Caco-2 (cell line): ENCODE measurements at places on chromosomes 3 and 15.

GRCh38 chr3:114194750-114195149 is 15.9 kb upstream of the DRD3 start:
- no peak for DNase-seq

- no peak for DNase-seq
These were observed 105.5 kb downstream of the STRIT1 start for GRCh38 chr3:155188031-155188430.

- no peak for DNase-seq
These were observed 35.4 kb upstream of the KCNMB3 start for GRCh38 chr3:179286331-179286730.

GRCh38 chr3:108234387-108234957 is 12.2 kb upstream of the IFT57 start:
- no peak for DNase-seq

GRCh38 chr3:43723121-43723734 is 32.5 kb downstream of the ABHD5 start:
- DNase-seq, result no peak

- DNase-seq, result no peak
These were observed 40.0 kb downstream of the TAFA4 start for GRCh38 chr3:68892297-68892696.

- DNase-seq, result peak; percentile 69
These were observed 409.9 kb downstream of the FHIT start for GRCh38 chr3:60841355-60841754.

DNA sequence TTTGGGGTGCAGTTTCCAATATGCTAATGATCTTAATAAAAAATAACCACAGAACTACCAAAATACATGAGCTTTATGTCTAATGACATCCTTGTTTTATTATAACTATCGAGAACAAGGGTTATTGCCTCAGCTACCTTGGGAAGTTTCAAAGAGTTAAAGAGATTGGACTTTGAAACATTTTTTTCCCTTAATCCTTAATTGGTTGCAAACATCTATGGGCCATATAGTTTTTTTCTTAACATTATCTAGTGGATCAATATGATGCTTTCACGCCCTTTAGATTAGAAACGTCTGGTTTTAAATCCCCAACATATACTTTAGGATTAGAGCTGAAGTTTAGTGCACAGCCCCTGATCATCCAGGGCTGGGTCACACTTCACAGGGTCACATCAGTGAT is 219.2 kb upstream of the SGO1 start:
- DNase-seq, result no peak

- peak; percentile 49 for DNase-seq
These were observed 20.2 kb downstream of the HDAC11 start for GRCh38 chr3:13500133-13500885.

- DNase-seq, result no peak
These were observed 225.3 kb upstream of the PPP2R3A start for GRCh38 chr3:135740211-135740610.

GRCh38 chr15:46410705-46411104 is 775.9 kb downstream of the SQOR start:
- no peak for DNase-seq

- DNase-seq, result peak; percentile 45
These were observed 156.5 kb upstream of the SLC2A2 start for GRCh38 chr3:171183042-171183441.

- DNase-seq, result no peak
These were observed 60.0 kb downstream of the NR1I2 start for GRCh38 chr3:119841808-119842471.

GRCh38 chr3:138946663-138947494 is at the start of the genes FOXL2 and FOXL2NB:
TSS of gene FOXL2 (minus strand) at chr3:138947137. CDS start at chr3:138946722, 415 bp downstream.
TSS of gene FOXL2NB (plus strand) at chr3:138947217. CDS start at chr3:138947365, 148 bp downstream.
- DNase-seq, result peak; percentile 61
